ENCODE measurements at places on chromosomes 12 and 14.

GRCh38 chr12:50055831-50056638 is 1.4 kb upstream of the ASIC1 start:
- DNase-seq = peak; percentile 79

DNA sequence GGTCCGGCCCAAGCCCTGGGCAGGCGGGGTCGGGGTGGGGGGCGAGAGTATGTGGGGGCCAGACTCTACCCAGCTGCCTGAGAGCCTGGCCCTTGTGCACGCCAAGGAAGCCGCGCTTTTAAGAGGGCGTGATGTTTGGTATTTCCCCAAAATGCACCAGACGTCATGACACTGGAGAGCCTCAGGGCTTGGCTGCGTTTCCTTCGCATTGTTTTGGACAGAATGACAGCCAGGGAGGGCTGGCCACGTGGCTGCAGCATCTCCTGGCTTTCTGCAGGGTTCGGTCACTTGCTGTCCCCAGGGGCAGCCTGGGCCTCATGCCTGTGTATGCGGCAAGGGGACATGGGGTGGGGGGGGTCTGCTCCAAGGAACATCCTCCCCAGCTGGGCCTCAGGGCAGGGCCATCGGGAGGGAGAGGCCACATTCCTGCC is 16.1 kb upstream of the NUDT14 start:
- no peak for DNase-seq

- DNase-seq = no peak
Measured at GRCh38 chr12:111673503-111673902, 12.3 kb downstream of the BRAP start.

DNA sequence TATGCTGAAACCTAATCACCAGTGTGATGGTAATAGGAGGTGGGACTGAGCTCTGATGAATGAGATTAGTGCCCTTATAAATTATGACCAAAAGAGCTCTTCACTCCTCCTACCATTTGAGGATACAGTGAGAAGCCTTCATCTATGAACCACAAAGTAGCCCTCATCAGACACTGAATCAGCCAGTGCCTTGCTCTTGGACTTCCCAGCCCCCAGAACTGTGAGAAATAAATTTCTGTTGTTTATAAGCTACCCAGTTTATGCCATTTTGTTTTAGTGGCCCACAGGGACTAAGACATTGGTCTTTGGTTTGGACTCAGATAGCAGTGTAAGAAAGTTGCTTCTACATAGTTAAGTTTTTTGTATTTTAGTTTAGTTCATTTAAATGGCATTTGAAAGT is 32.9 kb downstream of the ABHD12B start:
- DNase-seq = no peak

- DNase-seq = no peak
Measured at GRCh38 chr12:95323212-95323611, 105.6 kb downstream of the VEZT start.

DNA sequence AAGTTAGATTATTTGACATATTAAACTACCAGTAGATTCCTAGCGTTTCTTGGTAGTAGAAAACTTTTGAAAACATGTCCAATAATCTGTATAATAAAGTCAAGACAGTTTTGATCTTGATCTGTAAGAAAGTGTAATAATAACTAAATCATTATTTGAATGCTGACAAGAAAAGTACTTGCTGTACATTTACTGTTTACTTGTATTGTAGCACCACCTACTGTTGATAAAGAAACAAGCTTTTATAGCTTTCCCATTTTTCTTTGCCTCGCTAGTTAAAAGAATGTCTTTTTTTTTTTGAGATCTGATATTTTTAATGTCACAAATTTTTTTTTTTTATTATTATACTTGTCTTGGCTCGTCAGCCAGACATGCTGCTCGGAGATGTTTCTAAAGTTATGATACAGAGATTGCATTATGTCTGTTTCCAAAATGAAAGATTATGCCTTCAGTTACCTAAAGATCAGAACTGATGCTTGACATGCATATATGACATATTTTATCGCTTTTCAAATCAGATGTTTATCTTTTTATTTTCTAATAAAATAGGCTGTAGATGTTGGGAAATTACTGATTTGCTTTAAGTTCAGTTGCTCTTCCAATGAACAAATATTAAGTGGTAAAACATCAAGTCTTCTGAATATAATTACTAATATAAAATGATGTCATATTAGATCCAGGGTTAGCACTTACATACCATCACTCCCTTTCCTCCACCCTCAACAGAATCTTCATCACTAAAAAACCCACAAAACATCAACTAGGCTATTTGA is 140.5 kb downstream of the AKAP6 start:
- no peak for DNase-seq
